ENCODE measurements at places on chromosomes 7 and 10.

DNA sequence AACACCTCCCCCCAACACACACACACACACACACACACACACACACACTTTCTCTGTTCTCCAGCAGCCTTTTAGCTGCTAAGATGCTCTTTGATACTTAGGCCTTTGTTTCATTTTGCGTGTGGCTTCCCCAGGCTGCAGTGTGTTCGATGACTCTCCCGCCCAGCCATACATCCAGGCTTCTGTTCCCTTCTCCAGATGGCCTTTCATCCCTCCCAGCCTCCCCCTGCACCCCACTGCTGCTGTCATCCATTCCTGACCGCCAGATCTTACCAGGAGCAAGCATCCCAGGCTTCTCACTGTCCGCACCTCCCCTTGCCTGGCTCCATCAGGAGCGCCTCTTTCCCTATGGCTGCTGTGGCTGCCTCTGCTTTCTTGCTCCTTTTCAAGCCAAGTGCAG, 77.8 kb upstream of the PPIF start:
- no peak for DNase-seq

GRCh38 chr10:17536221-17536620, 81.0 kb downstream of the HACD1 start:
- DNase-seq = no peak

DNA sequence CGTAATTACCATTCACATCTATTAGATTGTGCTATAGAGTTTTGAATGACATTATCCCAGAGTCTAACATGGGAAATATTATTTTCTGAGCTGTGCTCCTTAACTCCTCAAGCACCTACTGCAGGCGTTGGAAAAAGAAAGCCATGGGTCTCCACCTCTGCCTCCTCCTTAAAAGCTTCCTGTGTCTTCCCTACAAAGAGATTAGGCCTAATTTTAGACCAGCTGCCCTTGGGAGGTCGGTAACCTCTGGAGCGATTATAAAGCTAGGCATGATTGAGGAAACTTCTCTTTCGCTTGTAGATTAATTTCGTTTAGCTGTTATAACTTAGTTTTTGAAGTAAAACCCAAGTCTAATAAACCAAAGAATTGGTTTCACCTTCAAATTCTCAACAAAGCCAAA, 75.2 kb downstream of the PLXDC2 start:
- no peak for DNase-seq

- no peak for DNase-seq
Measured at GRCh38 chr10:131694168-131694780, 206.5 kb upstream of the PPP2R2D start.

DNA sequence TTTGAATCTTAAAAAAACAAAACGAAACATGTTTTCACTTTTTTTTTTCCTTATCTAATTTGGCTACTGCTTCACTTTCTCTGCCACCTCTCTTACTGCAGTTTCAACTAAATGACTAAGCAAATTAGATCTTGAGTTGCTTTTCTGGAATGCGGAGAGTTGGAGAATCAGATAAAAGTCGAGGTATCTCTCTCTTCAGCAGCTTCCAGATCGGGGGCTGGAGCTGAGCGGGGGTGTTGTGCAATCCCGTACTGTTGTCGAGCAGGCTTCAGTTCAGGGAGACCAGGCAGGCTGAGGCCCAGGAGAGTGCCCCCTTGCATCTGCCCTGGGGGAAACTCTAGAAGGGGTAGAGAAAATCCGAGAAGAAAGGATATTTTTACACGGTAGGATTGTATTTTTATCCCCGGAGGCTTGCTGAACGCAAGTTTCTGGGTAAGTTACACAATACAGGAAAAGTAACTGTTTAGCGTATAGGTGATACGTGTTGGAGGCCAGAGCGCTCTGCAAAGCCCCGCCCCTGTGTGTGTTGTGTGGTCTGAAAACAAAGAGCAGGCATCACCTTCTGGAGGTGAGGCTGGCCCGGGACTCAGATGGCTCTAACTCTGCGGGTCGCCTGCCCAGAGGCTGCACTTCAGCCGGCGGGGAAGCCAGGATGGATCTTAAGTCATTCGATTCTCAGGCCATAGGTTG, 116.6 kb downstream of the KLF6 start:
- DNase-seq = no peak

DNA sequence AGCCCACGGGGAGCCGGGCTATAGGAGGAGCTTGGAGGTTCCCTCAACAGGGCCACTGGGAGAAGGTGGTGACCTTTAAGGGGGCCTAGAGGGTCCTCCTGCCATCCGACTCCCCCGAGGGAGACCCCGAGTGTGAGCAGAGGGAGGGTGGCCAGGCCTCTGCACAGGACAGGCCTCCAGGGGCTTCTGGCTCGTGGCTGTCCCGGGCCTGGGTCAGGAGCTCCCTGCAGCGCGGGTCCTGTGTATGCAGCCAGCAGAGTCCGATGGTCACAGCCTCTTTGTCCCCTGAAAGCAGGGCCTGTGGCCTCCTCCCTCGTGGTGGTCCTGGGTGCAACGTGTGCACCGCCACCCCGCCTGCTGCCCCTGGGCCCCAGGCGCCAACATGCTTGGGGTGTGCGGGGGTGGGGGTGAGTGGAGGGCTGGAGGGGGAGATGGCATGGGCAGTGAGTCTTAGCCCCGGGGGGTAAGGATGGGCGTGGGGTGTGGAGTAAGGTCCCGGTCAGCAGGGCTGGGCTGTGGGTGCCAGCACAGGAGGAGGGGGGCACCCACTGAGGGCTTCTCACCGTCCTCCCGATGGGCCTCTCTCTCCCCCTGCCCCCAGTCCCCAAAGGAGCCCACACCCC, 27.1 kb downstream of the UNCX start:
- no peak for DNase-seq

- DNase-seq = no peak
Measured at GRCh38 chr7:157056957-157057902, 46.8 kb upstream of the MNX1 start.

DNA sequence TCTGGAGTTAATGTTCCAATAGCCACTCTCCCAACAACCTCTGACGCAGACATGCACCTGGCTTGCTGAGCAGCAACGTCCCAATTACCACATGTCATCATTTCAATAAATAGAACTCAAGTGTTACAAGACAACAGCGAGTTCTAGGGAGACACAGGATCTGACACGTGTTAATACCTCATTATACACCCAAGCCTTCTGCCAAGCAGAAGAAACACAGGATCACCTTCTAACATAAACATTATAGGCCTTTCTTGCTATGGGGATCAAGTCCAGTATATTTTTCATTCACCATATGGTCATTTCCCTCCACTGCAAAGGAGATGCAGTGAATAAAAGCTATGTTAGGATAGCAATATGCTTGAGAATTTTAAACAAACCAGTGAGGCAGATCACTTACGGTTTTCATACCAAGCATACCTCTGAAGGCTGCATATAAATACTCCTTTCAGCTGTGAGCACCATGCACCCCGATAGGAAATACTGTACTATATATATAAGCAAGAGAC, 74.2 kb downstream of the JAZF1 start:
- DNase-seq = peak; percentile 88

DNA sequence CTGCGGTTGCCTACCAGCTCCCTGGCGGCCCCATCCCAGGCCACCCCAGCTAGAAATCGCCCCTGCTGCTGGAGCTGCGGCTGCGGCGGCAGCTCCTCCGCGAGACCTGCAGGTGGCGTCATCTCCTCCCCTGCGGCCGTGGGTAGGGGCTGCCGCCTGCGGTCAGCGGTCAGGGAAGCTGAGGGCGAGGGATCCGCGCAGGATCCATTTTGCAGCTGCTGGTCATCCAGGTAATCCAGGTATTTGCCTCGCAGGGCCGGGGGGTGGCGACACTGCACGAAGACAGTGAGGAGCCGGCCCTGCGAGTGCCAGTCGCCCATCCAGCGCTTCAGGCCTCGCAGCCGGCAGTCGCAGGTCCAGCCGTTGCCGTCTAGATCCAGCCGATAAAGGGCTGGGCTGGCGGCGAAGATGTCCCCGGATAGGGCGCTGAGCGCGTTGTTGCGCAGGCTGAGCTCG, 1.5 kb downstream of the TRIL start:
- DNase-seq = peak; percentile 68

GRCh38 chr10:89207181-89207800, at the start of gene CH25H:
Gene CH25H (minus strand): TSS chr10:89207317. CDS start chr10:89207292, 25 bp downstream.
- peak; percentile 41 for DNase-seq

- peak; percentile 69 for DNase-seq
Measured at GRCh38 chr7:121994625-121995410, 121.9 kb downstream of the PTPRZ1 start.

DNA sequence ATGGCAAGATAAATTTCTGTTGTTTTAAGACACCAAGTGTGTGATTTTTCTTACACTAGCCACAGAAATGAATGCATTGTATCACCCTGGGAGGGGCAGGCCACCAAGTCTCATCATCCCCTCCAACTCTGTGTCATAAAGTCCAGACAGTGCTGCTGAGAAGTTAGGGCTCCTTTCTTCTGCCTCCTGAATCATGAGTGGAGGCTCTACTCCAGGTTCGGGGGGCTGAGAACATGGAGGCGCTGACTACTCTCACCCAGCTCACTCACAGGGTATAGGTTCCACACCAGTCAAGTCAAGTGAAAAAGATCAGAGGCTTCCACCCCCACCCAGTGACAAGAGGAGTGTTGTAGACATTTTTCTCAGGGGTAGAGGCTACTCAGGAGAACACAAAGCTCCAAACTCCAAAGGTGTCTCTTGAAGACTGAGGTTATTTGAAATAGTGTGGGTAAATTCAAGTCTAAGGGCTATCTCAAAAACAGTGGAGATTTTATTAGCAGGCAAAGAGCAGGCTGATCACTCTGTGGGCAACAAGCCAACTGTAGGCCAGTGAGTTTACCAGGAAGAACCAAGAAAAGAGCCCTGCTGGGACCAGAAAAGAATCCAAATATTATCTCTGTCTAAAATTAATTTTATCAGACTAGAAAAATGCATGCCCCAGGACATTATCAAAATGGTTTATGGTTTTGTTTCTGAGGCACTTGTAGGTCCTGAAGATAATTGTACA, 118.6 kb upstream of the RET start:
- no peak for DNase-seq

DNA sequence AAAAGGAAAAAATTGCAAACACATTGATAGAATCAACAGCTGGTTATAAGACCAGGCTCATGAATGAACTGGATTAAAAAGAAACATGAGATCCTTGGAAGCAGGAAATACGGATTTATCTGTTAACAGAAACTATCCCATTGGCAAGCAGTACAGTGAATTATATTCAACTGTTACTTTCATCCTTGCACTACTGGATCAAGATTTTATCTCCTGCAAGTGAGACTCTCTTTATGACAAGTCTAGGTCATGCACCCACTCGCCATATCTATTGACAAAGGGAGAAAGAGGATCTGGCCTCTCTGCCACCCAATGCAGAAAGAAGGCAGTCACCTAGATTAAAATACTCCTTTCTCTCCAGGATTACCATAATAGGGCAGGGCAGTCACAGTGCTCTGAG, 41.4 kb downstream of the CSTF2T start:
- no peak for DNase-seq

DNA sequence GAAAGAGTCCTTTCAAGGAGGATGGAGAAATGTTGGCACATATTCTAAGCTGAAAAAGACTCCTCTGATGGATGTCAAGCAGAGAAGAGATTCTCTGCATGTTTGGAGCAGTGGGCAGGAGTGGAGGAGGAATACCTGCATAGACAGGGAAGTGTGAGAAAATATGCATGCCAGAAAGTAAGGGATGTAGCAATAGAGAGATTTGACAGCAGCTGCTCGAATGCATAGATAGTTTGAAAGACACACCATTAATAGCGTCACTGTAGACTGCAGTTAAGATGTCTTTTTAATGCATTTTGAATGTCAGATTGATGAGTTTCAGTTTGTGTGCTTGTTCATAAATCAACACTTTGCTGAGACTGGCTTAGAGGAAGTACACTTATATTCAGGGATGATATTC, 169.9 kb upstream of the POT1 start:
- no peak for DNase-seq

DNA sequence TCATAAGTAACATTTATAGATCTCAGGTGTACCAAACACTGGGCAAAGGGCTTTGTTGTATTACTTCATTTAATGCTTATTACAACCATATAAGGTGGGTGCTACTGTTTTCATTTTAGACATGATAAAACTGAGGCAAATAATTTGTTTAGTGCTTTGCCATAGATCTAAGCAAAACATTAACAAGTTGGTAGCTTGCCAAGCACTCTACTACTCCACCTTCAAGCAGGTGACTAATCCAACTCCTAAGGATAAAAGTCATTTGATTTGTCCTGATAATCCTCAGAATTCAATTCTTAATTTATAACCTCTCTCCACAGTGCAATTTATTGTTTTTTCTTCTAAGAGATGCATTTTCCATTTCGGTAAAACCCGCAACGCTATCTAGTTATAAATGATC, 646.4 kb downstream of the GRM8 start:
- no peak for DNase-seq

DNA sequence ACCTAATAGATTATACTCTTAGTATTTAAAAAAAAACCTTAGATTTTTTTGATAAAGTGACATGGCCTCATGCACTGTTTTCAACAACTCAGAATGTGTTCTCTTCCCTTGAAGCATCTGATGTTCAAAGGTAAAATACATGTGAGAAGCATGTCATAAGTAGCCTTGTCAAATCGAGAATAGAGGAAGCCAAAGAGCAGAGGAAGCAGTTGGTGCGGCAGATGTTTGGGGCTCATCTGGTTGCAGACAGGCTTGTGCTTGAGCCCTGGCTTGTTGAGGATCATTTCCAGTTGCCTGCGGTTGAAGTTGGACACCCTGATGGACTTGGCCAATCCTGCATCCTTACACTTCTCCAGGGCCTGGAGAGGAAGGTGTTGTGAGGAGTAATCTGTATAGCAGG, 59.2 kb downstream of the AKR1E2 start:
- DNase-seq = no peak
